ENCODE measurements at places on chromosomes 11 and 22. TPM values are rescaled to one million over a fixed set of nuclear protein-coding genes. Genes with fewer than 3 reads are reported as not detected.

The CATSPER1 gene
- total RNA-seq: 4.7 TPM

The SNRPD3 gene
- 219 TPM for total RNA-seq

The KCNJ5 gene
- 0.23 TPM for total RNA-seq

The OPCML gene
- total RNA-seq: not detected

The MIOX gene
- total RNA-seq: not detected

The DNAJB7 gene
- total RNA-seq: not detected

The RELA gene
- total RNA-seq: 73.0 TPM

The HBG1 gene
- total RNA-seq: not detected

The TIMP3 gene
- 6.1 TPM for total RNA-seq

The TUT1 gene
- 9.4 TPM for total RNA-seq

The IL18 gene
- 31.3 TPM for total RNA-seq

The VPREB1 gene
- not detected for total RNA-seq

The RAG2 gene
- not detected for total RNA-seq

The SDF2L1 gene
- total RNA-seq: 93.2 TPM

The SPA17 gene
- 28.1 TPM for total RNA-seq

The GGT1 gene
- 14.5 TPM for total RNA-seq

The FAM180B gene
- not detected for total RNA-seq

The SYNGR1 gene
- 4.7 TPM for total RNA-seq

The RIMBP3B gene
- total RNA-seq: 0.29 TPM

The RASL10A gene
- total RNA-seq: 0.12 TPM

The PDE2A gene
- 0.36 TPM for total RNA-seq

The NXPE4 gene
- total RNA-seq: not detected

The PIH1D2 gene
- total RNA-seq: 0.36 TPM

The LARGE1 gene
- total RNA-seq: 18.3 TPM
